ENCODE measurements at places on chromosomes 3 and 15. TPM values are rescaled to one million over a fixed set of nuclear protein-coding genes. Genes with fewer than 3 reads are reported as not detected.

DNA sequence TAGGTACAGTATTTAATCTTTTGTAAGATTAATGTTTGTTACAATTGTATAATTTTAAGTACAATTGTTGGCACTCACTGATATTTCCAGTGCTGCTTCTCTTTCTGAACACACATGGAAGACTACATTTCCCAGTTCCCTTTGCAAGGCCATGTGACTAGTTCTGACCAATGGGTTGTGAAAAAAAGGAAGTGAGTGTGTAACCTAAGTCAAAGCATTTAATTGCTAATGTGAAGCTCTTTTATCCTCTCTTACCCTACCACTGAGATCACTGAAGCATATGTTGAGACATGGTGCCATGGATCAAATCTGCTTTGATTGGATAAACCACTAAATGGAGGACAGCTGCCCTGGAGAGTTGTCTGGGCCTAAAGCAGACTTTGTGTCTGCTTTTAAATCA lies 83.9 kb upstream of the PLXND1 start:
- H3K27ac ChIP-seq = no peak overlapping the region
- H3K4me1 ChIP-seq = peaks cover 8% of the 10 kb centered on the region
- no peaks in the 10 kb centered on the region for H3K27me3 ChIP-seq
- peak; percentile 51 for DNase-seq
- H3K4me3 ChIP-seq = no peak overlapping the region

GRCh38 chr3:58612830-58613229 lies 35.6 kb upstream of the FAM107A start:
- no peak overlapping the region for H3K4me3 ChIP-seq
- DNase-seq = no peak
- no peaks in the 10 kb centered on the region for H3K4me1 ChIP-seq

- no peak overlapping the region for H3K4me3 ChIP-seq
- H3K4me1 ChIP-seq = peaks cover 15% of the 10 kb centered on the region
- H3K36me3 ChIP-seq = no peaks in the 10 kb centered on the region
- H3K27ac ChIP-seq = no peak overlapping the region
Measured at GRCh38 chr3:125150525-125151441, 61.8 kb downstream of the SLC12A8 start.

- no peak overlapping the region for H3K27ac ChIP-seq
- H3K4me3 ChIP-seq = no peak overlapping the region
- H3K27me3 ChIP-seq = no peaks in the 10 kb centered on the region
- DNase-seq = no peak
- no peaks in the 10 kb centered on the region for H3K4me1 ChIP-seq
Measured at GRCh38 chr3:120393243-120393642, 44.1 kb upstream of the LRRC58 start.

DNA sequence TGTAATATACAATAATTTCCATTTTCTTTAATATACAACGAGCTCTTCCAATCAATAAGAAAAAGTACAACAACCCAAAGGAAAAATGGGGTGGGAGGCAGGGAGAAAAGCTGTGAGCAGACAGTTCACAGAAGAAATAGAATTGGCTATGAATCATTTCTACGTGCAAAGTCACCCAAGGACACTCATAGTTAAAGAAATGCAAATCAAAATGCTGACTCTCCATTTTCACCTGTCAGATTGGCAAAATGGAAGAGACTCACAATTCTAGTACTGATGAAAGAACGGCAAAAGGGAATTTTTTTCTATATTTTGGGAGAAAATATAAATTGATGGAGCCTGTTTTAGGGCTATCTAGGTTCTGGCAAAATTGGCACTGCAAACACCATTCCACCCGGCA lies 116.3 kb upstream of the MEF2A start:
- H3K4me1 ChIP-seq = peaks cover 31% of the 10 kb centered on the region
- H3K4me3 ChIP-seq = no peak overlapping the region
- DNase-seq = peak; percentile 36
- H3K27ac ChIP-seq = no peak overlapping the region
- H3K36me3 ChIP-seq = no peaks in the 10 kb centered on the region

GRCh38 chr15:76209942-76210341 lies 101.3 kb downstream of the ETFA start:
- H3K27me3 ChIP-seq = no peaks in the 10 kb centered on the region
- no peaks in the 10 kb centered on the region for H3K4me1 ChIP-seq
- H3K4me3 ChIP-seq = no peak overlapping the region
- H3K36me3 ChIP-seq = no peaks in the 10 kb centered on the region
- H3K27ac ChIP-seq = no peak overlapping the region

DNA sequence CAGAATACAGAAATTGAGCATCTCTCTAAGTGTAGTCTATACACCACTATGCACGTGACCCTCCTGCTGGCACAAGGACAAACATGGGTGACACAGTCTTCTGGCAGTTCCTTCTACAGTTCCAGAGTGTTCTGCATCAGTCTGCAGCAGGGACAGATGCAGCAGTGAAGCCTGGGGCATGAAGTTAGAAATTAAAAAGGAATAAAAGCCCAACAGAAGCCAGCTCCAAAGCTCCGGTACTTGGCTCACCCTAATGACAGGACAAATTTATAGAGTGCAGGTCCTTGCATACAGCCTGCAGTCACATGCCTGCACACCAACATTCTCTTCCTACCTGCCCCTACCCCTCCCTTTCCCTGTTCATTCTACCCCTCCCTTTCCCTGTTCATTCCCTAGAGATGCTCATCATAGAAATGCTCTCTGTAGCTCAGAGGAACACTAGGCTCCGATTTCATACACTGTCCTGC lies 15.0 kb downstream of the UACA start:
- H3K27ac ChIP-seq = no peak overlapping the region
- H3K27me3 ChIP-seq = no peaks in the 10 kb centered on the region
- no peaks in the 10 kb centered on the region for H3K36me3 ChIP-seq
- DNase-seq = no peak
- no peak overlapping the region for H3K4me3 ChIP-seq
- no peaks in the 10 kb centered on the region for H3K4me1 ChIP-seq

DNA sequence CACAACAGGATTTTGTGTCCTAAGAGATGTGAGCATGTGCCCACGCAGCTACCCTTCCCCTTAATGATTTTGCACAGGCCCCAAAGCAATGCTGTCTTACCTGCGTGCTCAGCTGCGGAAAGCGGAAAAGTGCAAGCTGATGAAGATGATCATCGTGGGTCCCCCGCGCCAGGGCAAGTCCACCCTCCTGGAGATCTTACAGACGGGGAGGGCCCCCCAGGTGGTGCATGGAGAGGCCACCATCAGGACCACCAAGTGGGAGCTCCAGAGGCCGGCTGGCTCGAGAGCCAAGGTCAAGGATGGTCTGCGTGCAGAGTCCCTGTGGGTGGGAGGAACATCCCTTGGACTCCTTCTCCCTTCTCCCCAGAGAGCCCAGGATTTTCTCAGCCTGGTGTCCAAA lies 103.1 kb downstream of the LRRK1 start:
- no peaks in the 10 kb centered on the region for H3K36me3 ChIP-seq
- no peaks in the 10 kb centered on the region for H3K27me3 ChIP-seq
- no peak for DNase-seq

DNA sequence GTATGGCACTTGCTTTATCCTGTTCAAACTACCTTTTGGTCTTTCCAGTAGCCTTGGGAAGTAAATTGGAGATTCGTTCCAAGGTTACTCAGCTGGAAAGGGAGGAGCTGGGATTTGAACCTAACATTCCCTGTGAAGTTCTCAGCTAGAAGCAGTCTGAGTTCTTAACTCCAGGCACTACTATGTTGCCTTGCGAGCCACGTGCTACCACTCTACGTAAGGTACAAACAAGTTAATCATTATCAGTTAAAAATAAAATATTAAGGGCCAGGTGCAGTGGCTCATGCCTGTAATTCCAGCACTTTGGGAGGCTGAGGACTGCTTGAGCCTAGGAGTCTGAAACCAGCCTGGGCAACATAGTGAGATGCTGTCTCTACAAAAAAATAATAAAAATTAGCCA lies 30.7 kb upstream of the CDCP1 start:
- no peak overlapping the region for H3K27ac ChIP-seq
- peaks cover 22% of the 10 kb centered on the region for H3K4me1 ChIP-seq
- H3K36me3 ChIP-seq = no peaks in the 10 kb centered on the region

GOLGA8O gene
- 1.2 TPM for total RNA-seq

TMEM40 gene
- 2.0 TPM for total RNA-seq

SLCO2A1 gene
- total RNA-seq = 2.2 TPM

TRPM1 gene
- not detected for total RNA-seq

All from astrocyte (in vitro differentiated cells and primary cell).